ENCODE measurements at places on chromosomes 12 and 14. TPM values are rescaled to one million over a fixed set of nuclear protein-coding genes. Genes with fewer than 3 reads are reported as not detected.
A peak's percentile ranks its signal among the peaks of the same experiment; 100 is the strongest.

Gene CPNE6
- not detected for total RNA-seq

GRCh38 chr14:63632932-63633514 is 8.6 kb downstream of the WDR89 start:
- H3K36me3 ChIP-seq, result no peaks in the 10 kb centered on the region
- no peaks in the 10 kb centered on the region for H3K27me3 ChIP-seq
- peak; percentile 9 for DNase-seq
- H3K4me3 ChIP-seq, result no peak overlapping the region
- H3K4me1 ChIP-seq, result 0 out of 2 replicates have a peak, but pooled peaks cover 3% of the 10 kb centered on the region
- no peak overlapping the region for H3K27ac ChIP-seq

- no peak overlapping the region for H3K27ac ChIP-seq
- H3K36me3 ChIP-seq, result peaks cover 20% of the 10 kb centered on the region
- no peaks in the 10 kb centered on the region for H3K27me3 ChIP-seq
- no peak overlapping the region for H3K4me3 ChIP-seq
Measured at GRCh38 chr14:91317381-91318308, 73.1 kb upstream of the GPR68 start.

- no peak overlapping the region for H3K4me3 ChIP-seq
- no peaks in the 10 kb centered on the region for H3K27me3 ChIP-seq
- H3K36me3 ChIP-seq, result no peaks in the 10 kb centered on the region
- peaks cover 18% of the 10 kb centered on the region for H3K4me1 ChIP-seq
Measured at GRCh38 chr12:127485528-127485927, 781.4 kb upstream of the TMEM132C start.

DNA sequence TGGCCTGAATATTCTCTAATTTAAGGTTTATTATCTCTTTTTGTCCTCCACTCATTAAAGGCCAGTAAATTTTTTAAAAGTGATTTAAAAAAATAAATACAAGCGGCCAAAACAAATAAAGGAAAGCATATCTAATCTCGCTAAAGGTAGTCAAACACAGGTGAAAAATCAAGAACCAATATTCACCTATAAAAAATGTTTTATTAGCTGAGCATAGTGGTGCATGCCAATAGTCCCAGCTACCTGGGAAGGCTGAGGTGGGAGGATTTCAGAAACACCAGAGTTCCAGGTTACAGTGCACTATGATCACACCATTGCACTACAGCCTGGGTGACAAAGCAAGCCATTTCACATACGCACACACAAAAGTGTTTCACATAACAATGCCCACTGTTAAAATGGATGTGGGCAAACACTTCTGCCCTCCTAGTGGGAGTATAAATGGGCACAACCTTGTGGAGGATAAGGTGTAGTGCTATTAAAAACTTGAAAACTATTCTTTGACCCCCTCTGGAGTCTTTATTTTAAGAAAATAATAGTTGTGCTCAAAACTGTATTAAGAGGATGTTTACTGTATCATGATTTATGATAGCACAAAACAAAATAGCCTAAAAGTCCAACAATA is 32.7 kb upstream of the NAP1L1 start:
- no peaks in the 10 kb centered on the region for H3K4me1 ChIP-seq
- H3K36me3 ChIP-seq, result no peaks in the 10 kb centered on the region
- DNase-seq, result no peak
- H3K4me3 ChIP-seq, result no peak overlapping the region
- H3K27ac ChIP-seq, result no peak overlapping the region

DNA sequence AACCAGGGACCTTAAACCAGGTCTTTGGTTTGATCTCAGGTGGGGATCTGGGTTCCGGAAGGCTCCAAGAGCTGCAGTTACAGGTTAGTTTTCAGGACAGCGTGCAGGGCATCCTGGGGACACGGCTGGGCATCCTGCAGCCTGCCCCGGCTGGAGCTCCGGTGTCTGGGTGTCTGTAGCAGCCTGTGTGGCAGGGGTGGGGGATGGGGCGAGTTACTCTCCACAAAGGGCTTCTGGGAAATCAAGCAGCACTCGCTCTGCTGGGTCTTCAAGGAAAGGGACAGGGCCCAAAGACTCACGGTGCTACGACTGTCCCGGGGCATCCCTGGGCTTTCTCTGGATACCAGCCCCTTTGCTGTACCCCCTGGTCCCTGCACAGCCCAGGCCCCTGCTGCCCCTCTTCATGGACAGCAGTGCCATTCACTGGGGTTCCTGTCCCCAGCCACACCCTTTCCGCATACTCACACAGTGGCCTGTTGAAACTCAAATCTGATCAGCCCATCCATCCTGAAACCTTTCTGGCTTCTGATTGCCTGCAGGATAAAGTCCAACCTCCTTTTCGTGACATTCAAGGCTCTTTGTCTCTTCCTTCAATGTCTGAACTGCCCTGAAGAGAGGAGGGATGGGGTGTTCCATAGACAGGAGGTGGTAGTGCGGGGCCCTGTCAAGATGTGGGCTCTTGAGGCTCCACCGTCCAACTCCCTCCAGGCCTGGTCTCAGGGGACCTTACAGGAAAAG is 22.2 kb upstream of the PPP1R13B start:
- H3K4me3 ChIP-seq, result peak overlapping the region; percentile 3
- H3K27me3 ChIP-seq, result no peaks in the 10 kb centered on the region
- H3K36me3 ChIP-seq, result no peaks in the 10 kb centered on the region
- H3K4me1 ChIP-seq, result peaks cover 64% of the 10 kb centered on the region

DNA sequence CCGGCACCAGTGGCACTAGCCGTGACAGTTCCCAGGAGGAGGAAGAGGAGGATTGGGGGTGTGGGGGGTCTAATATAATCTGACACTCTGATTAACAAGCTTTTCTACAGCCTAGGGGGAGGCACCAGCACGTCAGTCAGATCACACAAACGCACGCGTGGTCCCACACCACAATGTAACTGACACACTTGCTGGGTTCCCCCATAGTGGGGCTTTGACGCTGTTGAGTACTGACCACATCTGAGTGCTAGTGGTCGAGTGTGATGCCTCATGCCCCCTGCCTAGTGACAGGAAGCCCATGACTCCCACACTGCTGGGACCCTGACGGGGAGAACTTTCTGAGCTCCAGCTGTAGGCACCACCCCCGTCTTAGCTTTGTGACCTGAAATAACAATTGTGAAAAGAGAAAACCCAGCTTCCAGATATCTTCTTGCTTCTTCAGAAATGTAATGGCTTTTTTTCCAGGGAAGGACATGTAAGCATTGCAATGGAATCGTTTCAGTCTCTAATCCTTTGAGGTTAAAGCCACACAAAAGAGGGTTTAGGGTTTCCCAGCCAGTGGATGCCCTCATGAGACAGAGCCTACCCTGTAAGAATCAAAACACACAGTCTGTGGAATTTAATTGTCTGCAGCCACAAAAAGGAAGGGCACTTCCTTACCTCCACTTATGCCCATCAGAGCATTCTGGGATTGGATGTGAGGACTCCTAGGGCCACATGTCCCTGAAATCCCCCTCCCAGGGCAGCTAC is 183.9 kb downstream of the PIWIL1 start:
- no peak for DNase-seq
- no peak overlapping the region for H3K27ac ChIP-seq
- H3K27me3 ChIP-seq, result no peaks in the 10 kb centered on the region
- H3K36me3 ChIP-seq, result no peaks in the 10 kb centered on the region

DNA sequence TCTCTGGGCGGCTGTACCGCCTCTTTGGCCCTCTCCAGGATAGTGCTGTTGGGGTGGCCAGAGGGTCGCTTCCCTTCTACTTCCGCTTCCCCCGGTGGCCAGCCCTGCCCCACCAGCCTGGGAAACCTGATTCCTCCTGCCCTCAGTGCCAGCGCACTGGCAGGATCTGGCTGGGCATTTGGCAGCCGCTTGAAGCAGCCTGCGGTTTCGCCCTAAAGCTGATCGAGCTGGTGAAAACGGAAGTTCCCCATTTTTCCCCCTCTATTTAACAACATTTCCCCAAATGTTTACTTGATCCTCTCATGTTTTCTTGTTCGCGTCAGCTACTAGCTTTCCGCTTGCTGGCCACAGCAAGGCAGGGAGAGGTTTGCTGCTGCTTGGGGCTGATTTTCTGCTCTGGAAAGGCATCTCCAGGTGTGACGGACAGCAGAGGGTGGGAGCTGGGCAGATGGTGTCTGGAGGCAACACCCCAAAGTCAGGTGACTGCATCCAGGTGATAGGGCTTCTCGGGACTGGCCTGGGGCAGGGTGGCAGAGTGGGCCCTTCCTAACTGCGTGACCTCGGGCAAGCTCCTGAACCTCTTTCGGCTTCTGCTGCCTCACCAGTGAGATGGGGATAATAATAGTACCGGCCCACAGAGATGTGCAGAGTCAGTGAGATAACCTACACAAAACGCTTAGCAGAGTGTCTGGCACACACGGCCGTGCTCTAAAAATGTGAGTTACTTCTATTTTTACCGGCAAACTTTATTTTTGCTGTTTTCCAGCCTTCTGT is 53.1 kb downstream of the TSPAN9 start:
- H3K36me3 ChIP-seq, result peaks cover 10% of the 10 kb centered on the region
- peaks cover 7% of the 10 kb centered on the region for H3K4me1 ChIP-seq
- H3K27me3 ChIP-seq, result no peaks in the 10 kb centered on the region
- H3K27ac ChIP-seq, result no peak overlapping the region
- no peak overlapping the region for H3K4me3 ChIP-seq

GRCh38 chr12:129001826-129002225 is 148.5 kb downstream of the GLT1D1 start:
- H3K27ac ChIP-seq, result no peak overlapping the region
- no peak for DNase-seq
- no peaks in the 10 kb centered on the region for H3K4me1 ChIP-seq
- H3K36me3 ChIP-seq, result no peaks in the 10 kb centered on the region
- H3K27me3 ChIP-seq, result no peaks in the 10 kb centered on the region

DNA sequence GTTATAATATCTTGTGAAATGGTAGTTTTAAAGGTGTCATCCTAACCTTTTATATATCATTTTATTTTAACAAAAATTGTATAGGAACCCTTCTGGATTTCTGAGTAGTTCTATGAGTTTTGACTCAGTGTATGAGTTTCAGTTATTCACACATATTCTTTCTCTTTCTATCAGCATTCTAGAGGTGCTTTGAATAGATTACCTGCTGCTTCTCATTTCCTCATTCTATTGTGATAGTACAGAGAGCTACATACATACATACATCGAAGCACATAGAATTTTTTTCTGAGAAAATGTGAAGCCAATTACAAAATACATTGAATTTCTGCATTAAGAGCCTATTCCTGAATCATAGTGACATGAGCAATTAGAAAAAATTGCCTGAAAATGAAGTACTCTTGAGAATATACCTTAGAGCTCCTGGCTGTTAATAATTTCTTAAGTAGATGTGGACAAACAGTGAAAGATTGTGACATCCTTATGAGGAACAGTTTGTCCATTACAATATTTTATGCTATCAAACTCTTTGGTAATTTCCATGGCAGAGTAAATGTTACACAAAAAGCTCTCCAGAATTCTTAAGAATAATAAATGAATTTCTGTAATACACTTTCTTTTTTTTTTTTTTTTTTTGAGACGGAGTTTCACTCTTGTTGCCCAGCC is 556.6 kb downstream of the TRHDE start:
- DNase-seq, result no peak

DNA sequence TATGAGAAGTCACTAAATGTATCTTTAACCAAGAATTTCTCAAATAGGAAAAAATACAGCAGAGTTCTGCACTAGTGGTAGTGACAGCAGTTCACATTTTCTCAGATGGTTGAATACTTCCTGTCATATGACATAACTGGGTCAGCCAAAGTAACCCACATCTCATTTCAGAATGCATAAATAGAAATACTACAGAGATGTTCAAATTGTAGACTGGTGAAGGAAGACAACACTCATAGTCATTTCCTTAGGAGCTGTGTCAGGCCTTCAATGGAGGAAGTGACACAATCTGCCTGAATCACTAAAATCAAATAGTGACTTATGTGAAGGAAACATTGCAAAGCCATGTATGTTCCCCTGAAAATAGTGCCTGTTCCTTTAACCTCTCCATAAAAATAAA is 32.4 kb downstream of the FERMT2 start:
- DNase-seq, result no peak
- H3K4me1 ChIP-seq, result peaks cover 42% of the 10 kb centered on the region
- no peak overlapping the region for H3K4me3 ChIP-seq
- H3K27me3 ChIP-seq, result no peaks in the 10 kb centered on the region
- peaks cover 9% of the 10 kb centered on the region for H3K36me3 ChIP-seq
- no peak overlapping the region for H3K27ac ChIP-seq

- no peak overlapping the region for H3K27ac ChIP-seq
- no peak overlapping the region for H3K4me3 ChIP-seq
- no peaks in the 10 kb centered on the region for H3K27me3 ChIP-seq
- H3K4me1 ChIP-seq, result no peaks in the 10 kb centered on the region
Measured at GRCh38 chr12:85803231-85803630, 33.0 kb downstream of the RASSF9 start.

GRCh38 chr14:99566390-99567354 is 37.3 kb downstream of the CCDC85C start:
- peak overlapping the region; percentile 91 for H3K27ac ChIP-seq
- H3K4me3 ChIP-seq, result peak overlapping the region; percentile 54
- no peaks in the 10 kb centered on the region for H3K36me3 ChIP-seq
- H3K27me3 ChIP-seq, result no peaks in the 10 kb centered on the region
- DNase-seq, result peak; percentile 89
- peaks cover 96% of the 10 kb centered on the region for H3K4me1 ChIP-seq

GRCh38 chr12:110636516-110636915 is 22.6 kb downstream of the TCTN1 start:
- H3K27me3 ChIP-seq, result no peaks in the 10 kb centered on the region
- H3K4me3 ChIP-seq, result no peak overlapping the region
- H3K36me3 ChIP-seq, result peaks cover 3% of the 10 kb centered on the region

DNA sequence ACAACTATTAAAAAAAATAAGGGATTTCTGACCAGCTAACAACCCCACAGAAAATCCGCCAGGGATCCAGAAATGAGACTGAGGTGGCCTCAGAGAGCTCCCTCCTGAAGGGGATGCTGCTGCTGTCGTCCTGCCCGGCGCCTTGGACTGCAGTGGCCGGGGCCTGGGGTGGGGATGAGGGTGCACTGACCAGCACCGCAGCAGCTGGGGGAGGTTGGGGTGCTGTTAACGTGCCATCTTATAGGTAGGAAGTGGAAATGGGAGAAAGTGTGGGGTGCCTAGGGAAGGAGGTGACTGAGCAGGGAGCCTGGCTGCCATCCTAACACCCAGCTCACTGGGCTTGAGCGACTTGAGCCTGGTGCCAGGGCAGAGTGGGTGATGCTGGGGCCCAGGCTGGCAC is 32.0 kb downstream of the DDX11 start:
- peaks cover 30% of the 10 kb centered on the region for H3K4me1 ChIP-seq
- H3K4me3 ChIP-seq, result no peak overlapping the region
- no peaks in the 10 kb centered on the region for H3K27me3 ChIP-seq
- no peak overlapping the region for H3K27ac ChIP-seq
- H3K36me3 ChIP-seq, result no peaks in the 10 kb centered on the region

- H3K4me3 ChIP-seq, result no peak overlapping the region
- DNase-seq, result no peak
- peaks cover 16% of the 10 kb centered on the region for H3K4me1 ChIP-seq
- no peaks in the 10 kb centered on the region for H3K27me3 ChIP-seq
- H3K36me3 ChIP-seq, result no peaks in the 10 kb centered on the region
Measured at GRCh38 chr14:57380935-57381334, 9.5 kb upstream of the NAA30 start.

- no peaks in the 10 kb centered on the region for H3K27me3 ChIP-seq
- H3K4me1 ChIP-seq, result no peaks in the 10 kb centered on the region
- no peak for DNase-seq
- no peak overlapping the region for H3K4me3 ChIP-seq
- H3K36me3 ChIP-seq, result no peaks in the 10 kb centered on the region
Measured at GRCh38 chr12:89946518-89947135, 238.0 kb upstream of the ATP2B1 start.
